Islet precursor cell (in vitro differentiated cells): ENCODE measurements at places on chromosomes 1 and 21.

GRCh38 chr1:25112400-25112799 is 119.9 kb downstream of the SYF2 start:
- DNase-seq = no peak

DNA sequence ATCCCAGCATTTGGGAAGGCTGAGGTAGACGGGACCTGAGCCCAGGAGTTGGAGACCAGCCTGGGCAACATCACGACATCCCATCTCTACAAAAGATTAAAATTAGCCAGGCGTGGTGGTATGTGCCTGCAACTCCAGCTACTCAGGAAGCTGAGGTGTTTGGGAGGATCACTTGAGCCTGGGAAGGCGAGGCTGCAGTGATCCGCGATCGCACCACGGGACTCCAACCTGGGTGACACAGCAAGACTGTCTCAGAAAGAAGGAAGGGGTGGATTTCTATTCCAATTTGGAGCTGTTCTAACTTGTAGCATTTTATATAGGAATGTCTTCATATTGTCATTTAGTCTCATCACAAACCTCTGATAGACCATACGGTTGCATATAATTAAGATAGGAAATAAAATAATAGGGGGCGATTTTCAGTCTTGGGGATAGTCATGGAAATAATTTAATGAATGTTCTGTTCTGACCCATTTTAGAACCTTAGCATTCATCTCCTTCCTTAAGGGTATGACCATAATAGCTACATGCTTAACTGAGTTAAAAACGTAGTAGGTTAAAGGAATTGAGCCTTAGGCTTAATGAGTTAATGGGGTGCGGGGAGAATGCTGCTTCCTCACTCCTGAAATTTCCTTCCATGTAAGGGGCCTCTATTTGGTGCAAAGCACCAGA is 93.1 kb downstream of the ADCY10 start:
- no peak for DNase-seq

DNA sequence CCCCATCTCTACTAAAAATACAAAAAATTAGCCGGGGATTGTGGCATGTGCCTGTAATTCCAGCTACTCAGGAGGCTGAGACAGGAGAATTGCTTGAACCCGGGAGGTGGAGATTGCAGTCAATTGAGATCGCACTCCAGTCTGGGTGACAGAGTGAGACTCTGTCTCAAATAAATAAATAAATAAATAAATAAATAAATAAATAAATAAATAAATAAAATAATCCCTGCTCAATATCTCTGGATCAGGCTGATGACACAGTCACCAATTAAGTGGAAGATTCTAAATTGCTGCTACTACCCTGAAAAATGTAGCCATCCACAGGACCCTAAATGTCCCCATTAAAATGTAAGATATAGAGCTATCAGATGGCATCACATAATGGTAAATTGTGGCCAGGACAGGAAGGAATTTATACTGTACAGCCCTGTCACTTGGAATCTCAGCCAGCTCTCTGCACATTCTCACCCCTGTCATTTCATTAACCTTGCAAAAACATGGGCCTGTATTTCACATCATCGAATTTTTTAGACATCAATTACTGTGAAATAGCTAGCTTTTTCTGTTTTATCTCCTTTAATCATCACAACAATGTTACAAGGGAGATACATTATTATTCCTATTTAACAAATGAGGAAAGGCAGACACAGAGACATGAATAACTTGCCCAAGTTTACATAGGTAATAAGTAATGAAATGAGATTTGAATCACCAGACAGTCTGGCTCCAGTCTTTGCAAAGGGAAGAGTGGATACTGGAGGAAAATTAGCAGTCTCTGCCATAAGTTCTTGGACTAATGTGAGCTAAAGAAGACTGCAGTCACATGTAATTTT is 56.7 kb upstream of the NTPCR start:
- DNase-seq = no peak

- DNase-seq = no peak
These were observed 91.6 kb downstream of the LRRC8C start for GRCh38 chr1:89724369-89725010.

DNA sequence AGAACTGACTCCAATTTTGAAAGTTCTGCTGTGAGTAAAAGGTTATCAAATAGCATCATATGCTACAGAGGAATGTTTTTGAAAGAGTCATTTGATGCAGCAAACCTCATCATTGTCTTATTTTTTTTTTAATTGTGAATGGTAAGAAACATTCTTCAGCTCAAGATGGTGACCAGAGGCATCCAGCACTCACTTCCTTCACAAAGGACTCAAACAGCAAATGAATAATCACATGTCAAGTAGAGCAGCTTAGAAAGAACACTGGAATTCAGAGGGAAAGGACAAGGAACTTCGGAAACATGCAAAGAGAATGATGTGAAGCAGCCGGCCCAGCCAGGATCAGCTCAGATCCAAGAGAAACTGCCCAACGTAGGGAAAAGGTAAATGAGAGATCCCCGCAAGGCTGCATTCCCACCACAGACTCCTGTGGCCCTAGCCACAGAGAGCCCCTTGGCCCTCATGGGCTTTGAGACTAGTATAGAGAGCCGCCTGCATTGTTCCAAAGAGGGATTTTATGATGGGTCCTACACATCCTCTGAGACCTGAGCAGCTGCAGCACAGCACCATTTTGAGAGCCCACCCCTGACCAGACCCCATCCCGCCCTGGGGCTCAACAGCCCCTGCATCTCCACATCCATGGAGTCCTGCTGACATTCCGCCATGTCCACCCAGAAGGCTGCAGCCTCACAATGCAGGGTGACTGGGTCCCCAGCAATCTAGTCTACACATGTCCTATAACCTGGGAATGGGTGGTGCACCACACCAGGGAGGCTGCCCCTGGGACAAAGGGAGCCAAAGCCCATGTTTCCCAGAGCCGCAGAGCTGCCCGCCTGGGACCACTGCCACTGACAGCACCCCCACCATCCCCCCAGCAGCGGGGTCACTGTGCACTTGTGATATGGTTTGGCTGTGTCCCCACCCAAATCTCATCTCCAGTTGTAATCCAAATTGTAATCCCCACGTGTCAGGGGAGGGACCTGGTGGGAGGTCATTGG is 21.2 kb upstream of the UTS2 start:
- DNase-seq = no peak

- DNase-seq = peak; percentile 94
These were observed 258.6 kb downstream of the GPATCH2 start for GRCh38 chr1:217372049-217372970.

GRCh38 chr1:245094092-245094491 is 60.7 kb upstream of the KIF26B start:
- DNase-seq = no peak

GRCh38 chr1:204222764-204223055 is 8.9 kb upstream of the GOLT1A start:
- no peak for DNase-seq

- DNase-seq = peak; percentile 79
These were observed 377.8 kb downstream of the USH2A start for GRCh38 chr1:216045400-216045799.

GRCh38 chr1:179080866-179081686 is 794 bp upstream of the TOR3A start:
- no peak for DNase-seq

DNA sequence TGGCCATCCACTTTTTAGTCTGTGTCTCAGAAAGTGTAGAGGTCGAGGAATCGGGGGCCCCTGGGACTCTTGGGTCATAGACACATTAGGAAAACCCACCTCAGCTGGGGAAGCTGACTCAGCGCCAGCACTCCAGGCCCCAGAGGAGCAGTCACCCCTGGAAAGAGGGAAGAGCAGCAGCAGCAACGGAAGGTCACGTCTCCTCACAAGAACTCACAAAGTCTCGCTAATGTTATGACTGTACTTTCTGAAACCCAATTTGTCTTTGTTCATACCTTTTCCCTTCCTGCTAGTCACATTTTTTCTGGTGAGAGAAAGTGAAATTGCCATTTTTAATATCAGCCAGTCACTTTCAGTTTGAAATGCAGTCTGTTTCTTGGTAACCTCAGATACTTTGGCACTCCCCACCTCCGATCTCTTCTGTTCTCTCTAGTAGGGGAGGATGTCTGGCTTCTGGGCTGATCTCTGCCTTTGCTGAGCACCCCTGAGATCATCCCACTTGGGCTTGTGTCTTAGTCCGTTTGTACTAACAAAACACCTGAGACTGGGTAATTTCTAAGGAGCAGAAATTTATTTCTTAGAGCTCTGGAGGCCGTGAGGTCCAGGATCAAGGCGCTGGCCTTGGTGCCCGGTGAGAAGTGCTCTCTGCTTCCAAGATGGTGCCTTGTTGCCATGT is 6.0 kb upstream of the NLRP3 start:
- no peak for DNase-seq
